GM12864 (cell line): ENCODE measurements at places on chromosomes 1 and 21.

- DNase-seq = no peak
Observed at GRCh38 chr1:91742848-91743292, 143.1 kb downstream of the TGFBR3 start.

- DNase-seq = no peak
Observed at GRCh38 chr1:59798600-59798999, 16.1 kb upstream of the HOOK1 start.

DNA sequence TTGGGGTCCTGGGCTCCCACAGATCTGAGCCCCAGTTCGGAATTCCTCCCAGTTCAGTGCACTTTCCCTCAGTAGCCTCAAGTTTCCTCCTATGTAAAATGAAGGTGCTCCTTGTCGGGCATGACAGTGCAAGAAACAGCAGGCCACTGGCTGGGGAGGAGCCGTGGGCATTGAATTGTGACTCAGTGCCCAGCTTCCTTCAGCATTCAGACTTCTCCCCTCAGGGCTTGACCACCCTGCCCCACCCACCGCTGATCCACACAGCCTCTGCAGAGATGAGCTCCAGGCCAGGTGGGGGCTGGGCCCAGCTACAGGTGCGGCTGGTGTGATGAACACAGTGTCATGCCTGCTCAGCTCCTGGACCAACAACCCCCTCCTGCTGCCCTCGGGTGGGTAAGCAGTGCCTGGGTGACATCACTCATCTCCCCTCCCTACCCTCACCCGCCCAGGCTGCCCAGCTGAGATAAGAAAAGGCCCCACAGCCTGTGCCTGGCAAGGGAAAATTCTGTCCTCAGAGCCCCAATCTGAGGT, 4.9 kb downstream of the MOB3C start:
- DNase-seq = no peak

DNA sequence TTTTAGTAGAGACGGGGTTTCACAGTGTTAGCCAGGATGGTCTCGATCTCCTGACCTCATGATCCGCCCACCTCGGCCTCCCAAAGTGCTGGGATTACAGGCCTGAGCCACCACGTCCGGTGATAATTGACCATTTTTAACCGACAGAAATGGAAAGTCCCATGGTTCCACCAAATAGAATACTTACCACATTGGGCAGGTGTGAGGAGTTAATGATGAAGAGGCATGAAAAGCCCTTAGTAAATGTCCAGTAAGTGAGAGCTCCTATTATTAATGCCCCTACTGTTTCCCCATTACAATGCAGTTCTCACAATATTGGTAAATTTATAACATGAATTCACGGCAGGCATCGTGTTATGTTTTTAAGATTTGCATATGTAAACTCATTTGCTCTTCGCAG, 8.1 kb upstream of the GCLM start:
- DNase-seq = no peak

DNA sequence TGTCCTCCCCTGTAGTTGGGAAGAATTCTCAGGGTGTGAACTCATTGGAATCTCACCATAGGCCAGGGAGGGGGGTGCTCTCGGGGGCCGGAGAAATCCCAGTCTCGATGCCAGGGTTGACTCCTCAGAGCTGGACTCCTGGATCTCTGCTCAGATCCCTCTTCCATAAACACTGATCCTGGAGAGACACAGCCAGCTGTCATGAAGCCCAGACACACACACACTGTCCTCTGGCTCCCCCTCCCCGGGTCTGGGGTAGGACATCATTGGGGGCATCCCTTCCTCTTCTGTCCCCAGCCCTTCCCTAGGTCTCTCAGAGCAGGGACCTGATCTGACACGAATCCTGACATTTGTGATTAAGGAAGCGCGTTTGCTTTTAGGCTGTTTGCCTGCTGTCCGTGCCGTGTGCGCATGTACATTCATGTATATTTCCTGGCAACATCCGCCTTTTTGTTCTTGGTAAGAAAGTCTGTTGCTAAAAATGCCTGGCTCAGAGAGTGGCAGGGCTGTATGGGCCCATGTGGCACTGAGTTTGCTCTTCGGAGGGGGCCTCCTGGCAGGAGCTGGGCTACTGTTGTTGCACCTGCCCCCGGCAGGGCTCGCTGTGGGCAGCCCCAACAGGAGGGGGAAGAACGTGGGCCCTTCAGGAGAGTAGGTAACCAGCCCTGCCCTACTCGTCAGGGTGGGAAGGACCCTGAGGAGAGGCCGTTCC, 45.4 kb upstream of the SELENON start:
- no peak for DNase-seq

DNA sequence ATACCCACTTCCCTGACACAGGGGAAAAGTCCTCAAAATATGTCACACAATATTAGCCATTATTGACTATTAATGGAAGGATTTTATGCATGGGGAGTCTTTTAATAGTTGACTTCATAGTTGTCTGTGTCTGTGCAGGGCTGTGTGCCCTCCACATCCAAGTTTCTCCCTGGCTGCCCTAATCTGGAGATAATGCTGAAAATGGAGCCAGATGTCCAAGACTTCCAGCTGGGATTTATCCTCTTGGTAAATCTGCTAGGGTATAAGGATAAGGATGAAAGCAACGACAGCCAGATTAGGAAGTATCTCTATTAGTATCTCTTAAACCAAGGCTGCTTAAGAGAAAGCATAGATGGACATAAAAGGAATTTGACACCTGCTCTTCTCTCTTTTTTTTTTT, 42.1 kb downstream of the CDK18 start:
- DNase-seq = no peak

DNA sequence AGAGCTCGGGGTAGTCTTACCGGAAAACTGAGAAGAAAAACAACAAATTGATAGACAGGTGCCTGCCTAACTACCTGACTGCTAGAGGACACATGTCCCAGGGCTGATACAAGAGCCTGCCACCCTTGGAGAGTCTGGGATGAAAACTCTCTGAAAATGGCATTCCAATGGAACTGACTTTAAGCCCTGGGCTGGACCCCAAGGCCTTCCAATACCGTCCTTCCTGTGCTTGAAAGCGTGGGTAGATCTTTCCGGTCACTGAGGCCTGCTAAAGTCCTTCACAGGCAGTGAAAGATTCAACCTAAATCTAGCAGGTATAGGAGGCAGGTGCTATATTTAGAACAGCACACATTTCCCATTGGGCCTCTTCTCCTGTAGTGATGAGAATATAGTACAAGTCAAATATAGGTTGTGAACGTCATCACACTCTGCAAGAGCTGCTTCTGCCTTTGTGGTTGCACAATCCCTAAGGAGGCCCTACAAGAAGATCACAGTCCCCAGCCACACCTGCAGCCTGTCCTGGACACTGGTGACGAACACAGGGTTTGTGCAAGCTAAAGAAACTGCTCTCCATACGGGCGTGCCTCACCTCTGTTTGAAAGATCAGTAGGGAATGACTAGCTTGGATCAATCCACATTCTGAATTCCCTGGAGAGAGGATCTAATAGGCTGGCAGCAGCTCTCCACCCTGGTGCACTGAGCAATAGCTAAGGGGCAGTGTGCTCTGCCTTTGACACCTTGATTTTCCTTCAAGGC, 876 bp upstream of the CHML start:
- no peak for DNase-seq

DNA sequence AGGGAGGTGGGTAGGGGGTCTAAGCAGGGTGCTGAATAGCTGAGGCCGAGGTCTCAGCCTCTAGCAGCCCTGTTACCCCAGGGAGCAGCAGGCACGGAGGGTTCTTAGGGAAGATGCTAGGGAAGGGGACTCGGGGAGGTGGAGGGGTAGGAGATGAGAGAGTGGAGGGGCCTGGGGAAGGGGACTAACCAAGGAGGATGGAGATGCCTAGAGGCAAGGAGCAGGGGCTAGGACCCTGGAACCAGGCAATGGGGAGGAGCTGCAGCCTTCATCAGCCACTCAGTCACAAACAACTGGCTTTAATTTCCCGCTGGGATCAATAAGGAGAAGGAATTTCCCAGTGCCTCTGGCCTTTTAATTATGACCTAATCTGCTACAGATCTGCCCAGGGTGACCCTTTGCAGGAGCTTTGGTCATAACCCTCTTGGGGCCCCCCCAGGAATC, 2.9 kb upstream of the CRABP2 start:
- DNase-seq = no peak

GRCh38 chr21:45348591-45349327, 56.2 kb upstream of the COL18A1 start:
- no peak for DNase-seq

GRCh38 chr1:241081473-241081872, 275.5 kb downstream of the RGS7 start:
- DNase-seq = no peak

- DNase-seq = no peak
Observed at GRCh38 chr1:183730107-183730724, 74.7 kb upstream of the RGL1 start.

- DNase-seq = no peak
Observed at GRCh38 chr1:226709953-226710352, 29.1 kb downstream of the ITPKB start.

DNA sequence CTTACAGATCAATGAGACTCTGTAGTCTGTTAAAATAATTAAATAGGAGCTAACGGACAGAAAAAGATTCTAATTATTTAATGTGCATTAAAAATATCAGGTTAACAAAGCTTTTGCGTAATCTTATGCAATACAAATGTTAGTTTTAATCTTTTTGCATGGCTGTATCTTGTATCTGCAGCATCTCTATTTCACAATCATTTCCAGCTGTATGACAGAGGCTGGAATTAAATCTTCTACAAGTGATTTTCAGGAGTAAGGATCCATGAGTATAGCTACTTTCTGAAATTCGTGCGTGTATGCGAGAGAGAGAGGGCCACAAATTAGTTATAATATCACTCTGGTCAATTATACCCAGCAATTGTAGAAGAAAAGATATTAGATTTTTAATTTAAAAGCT, 1446.8 kb downstream of the NCAM2 start:
- DNase-seq = no peak

GRCh38 chr1:201026836-201027235, 3.3 kb upstream of the KIF21B start:
- no peak for DNase-seq

DNA sequence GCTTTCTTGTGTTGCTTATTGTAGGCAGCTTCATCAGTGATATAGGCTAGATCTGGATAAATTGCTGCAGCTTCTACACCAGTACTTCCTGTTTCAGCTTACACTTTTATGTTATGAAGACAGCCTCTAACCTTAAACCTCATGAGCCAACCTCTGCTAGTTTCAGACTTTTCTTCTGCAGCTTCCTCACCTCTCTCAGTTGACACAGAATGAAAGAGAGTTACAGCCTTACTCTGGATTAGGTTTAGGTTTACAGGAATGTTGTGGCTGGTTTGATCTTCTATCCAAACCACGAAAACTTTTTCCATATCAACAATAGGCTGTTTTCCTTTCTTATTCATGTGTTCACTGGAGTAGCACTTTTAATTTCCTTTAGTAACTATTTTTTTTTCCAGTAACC, 76.9 kb upstream of the RNPC3 start:
- DNase-seq = no peak

GRCh38 chr1:58823481-58824010, 39.7 kb upstream of the JUN start:
- DNase-seq = no peak

DNA sequence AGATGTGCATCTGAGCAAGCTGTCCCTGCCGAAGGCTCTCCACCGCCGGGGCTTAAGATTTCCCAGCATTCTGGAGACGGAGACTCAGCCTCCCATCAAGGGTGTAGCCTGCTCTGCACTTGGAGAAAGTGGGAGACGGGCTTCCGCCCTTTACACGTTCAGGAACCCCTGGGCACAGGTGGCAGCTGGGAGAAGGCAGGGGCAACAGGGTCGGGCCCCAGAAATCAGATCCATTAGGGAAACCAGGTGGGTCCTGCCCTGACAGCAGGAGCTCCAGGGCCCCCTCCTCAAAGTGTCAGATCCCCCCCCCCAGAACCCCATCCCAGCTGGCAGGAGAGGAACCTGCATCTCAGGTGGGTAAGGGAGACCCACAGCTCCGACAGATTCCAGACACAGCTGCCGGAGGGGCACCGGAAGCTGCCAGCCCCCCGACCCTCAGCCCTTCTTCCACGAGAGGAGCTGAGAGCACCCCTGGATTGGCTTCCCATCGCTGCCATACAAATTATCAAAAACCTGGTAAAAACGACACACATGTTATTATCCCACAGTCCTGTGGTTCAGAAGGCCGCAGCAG, 236.6 kb downstream of the NPHP4 start:
- DNase-seq = no peak

DNA sequence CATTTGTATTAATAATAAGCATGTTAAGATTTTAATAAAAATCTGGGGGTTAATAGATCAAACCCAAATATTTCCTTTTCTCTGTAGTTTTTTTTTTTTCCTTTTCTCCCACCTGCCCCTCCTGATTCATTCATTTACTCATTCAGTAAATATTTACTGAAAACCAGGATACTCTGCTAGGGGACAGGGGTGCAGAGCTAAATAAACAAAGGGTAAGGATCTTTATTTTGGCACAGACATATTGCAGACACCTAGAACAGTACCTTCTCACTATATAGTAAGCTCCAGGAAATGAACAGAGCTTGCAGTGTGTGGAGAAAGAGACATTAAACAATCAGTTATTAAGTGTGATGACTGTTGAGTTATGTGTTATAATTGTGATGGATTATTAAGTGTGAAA, 60.9 kb downstream of the AK5 start:
- DNase-seq = no peak

DNA sequence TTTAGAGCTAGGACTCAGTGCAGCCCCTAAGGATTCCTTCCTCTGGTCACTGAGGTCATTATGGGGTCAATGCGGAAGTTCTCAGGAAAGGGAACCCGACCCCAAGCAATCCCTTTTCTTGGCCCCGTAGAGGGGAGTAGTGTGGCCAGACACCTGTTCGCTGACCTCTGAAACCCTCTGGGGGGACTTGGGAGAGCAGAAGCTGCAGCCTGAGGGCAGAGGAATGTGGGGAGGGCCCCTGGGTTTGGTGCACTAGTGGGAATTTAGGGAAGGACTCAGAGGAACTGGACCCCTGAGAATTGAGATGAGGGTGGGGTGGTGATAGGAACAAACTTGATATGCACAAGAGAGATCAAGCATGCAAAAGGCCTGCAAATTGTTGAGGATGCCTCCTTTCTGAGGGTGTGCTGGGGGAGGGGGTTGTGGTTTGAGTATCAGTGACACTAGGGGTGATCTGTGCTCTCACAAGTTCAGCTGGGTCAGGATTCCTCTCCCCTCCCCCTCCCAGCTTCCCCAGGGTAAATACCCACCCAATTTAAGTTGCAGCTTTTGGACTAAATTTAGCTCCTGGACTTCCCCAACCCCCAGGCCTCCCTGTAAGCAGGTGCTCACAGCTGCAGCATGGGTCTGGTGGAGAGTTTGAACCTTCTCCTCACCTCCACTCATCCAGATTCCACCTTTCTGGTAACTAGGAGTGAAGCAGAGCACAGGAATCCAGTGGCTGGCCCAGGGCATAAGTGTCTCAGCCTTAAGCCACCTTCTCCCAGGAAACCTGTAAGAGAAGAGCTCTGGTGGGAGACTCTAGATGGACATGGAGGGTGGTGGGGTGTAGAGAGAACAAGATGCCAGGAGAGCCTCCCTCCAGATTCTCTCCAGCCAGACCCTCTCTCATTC, 13.5 kb downstream of the ADAMTSL4 start:
- DNase-seq = peak; percentile 100

DNA sequence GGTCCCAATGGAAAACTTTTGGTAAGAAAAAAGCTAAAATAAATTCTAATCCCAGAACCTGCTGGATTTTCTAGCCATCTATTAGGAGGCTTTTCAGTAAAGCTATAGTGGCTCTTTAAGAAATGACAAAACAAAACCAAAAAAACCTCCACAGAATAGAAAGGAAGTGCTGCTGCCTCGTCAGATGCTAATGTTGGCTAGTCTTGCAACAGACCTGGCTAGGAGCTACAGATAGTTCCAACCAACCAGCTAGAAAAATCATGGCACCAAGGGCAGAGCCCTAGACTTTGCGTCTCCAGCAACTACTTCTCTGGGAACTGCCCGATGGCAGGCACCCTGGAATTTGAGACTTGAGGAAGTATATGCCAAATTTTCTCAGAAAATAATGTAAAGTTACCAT, 7.6 kb downstream of the CD101 start:
- no peak for DNase-seq
